DMS53 (cell line): ENCODE measurements at places on chromosomes 6 and 20.

- DNase-seq = no peak
Observed at GRCh38 chr6:133778414-133779130, 110.3 kb upstream of the TCF21 start.

DNA sequence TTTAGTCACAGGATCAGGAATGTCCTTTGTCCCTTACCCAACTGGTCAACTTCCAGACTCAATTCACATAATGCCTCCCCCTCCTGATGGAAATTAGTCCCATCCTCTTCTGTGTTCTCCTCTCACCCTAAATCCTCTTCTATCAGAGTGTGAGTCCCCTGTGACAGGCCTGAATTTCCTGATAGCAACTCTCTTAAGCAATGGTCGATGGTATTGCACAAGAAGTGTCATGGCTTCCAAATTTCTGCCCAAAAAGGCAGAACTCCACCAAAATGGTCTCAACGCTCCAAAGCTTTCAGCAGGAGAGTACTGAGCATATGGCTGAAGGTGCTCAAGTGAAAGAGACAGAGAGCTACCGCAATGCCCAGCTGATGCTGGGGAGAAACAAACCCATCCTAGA lies 2.4 kb downstream of the PREP start:
- DNase-seq = no peak

- peak; percentile 52 for DNase-seq
Observed at GRCh38 chr20:3248993-3249347, 10.0 kb upstream of the SLC4A11 start.

DNA sequence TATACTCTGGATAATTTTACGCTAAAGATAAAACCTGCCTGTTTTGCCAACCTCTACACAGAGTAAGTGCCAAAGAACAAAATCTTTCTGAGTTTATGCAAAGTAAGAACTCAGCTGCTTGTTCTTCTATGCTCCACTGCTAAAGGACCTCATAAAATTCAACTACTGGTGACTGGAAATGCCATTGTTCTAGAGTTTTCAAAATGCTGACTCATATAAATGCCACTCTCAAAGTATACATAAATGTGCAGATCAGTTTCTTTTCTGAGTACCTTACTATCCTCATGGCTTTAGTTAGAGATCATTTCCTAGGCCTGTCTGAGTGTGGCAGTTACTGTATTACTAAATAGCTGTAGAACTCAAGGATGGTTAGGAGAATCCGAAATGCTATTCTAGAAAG lies 45.6 kb downstream of the LYRM4 start:
- no peak for DNase-seq

- no peak for DNase-seq
Observed at GRCh38 chr6:46949632-46950280, 28.0 kb upstream of the ADGRF5 start.

DNA sequence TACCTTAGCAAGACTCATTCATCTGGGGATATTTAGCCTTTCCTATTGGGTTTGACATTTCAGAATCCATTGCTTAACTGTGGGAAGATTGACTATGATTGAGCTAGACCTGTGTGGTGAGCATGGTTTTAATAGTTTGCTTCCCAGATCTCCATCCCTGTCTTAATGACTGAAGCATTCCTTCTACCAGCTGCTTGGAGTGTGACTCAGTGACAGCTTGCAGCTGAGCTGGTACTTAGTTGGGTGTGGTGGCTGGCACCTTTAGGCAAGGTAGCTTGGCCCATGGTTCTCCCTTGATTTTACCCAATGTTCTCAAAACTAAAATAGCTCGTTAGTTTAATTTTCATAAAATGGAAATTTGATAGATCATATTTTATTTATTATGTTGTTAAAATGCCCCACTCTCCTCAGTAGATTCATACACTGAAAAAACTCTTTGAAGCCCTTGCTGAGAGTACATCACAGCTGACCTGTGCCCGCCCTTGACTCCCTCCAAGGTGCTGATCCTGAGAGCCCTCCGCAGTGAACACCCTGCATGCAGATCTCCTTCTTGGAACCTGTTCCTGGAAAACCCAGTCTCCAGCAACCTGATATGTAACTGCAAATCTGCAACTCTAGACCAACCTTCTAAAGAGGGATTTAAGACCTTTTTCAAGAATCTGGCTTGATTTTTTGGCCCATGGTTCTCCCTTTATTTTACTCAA lies 19.1 kb downstream of the DOK5 start:
- DNase-seq = no peak

DNA sequence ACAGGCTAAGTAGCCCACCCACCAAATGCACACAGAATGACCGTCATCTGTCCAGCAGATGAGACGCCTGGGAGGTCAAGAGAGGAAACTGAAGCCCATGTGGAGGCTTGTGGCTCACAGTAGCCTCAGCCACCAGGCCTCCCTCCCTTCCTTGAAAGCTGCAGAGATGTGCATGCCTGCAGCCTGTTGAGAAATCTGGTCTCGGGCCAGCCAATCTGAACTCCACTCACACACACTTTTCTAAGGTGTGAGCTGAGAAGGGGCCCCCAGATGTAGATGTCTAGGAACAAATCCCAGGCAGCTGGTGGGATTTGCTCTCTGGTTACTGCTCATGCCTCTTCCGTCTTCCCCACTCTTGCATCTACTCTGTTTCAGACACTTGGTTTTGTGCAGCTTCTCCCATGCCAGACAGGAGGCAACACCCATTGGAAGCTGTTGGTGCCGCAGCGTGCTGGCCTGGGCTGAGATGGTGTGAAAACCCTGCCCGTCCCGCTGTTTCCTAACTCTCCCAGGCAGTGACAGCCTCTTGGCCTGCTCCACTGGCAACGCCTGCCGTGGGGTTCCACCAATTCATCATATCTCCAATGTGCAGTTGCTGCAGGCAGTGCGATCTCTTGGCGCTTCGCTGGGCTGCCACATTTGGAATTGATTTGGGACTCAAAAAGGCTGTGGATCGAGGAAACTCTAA lies 24.1 kb upstream of the PAX1 start:
- DNase-seq = no peak

DNA sequence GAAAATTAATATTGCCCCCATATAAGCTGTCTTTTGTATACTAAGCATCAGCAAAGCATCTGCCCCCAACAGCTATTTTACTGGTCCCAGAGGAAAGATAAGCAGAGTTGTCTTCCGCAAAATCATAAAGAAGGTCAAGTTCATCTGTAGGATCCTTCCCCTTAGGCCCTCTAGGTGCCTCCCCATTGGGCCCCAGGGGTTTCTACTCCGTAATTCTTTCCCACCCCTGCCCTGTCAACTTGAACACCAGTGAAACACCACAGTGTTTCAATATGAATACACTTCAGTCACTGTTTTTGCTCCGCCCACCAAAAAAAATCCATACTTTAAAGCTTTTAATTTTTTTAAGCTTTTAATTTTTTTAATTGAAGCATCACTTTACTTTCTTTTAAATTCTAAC lies 159.2 kb downstream of the ATXN1 start:
- DNase-seq = no peak

DNA sequence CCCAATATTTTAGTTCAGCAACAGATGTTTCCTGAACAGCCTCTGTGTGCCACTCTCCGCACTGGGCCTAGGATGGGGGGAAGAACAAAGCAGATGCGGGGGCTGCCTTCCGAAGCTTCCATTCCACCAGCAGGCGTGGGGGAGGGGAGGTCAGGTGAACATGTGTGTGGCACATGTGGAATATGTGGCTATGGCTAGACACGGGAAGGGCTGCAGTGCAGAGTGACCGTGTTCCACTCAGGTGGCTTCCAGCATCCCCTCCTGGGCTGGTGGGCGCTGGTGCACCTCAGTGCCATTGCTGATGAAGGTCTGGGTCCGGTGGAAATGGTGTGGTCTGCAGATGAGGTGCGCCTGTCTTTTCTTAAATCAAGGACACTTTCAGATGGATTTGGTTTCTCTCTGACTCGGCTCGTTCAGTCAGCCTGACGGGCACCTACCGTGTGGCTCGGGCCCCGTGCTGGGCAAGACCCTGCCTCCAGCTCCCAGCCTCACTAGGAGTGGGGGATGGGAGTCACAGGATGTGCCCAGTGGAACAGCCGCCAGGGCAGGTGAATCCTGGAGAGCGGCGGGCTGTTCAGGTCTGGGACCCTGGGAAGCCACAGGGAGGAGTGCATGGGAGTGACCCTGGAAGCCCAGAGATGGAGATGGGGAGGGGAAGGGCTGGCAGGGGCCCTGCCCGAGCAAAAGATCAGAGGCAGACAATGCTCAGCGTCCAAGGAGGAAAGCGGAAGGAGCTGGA lies 111.0 kb downstream of the SYCP2 start:
- DNase-seq = peak; percentile 42

DNA sequence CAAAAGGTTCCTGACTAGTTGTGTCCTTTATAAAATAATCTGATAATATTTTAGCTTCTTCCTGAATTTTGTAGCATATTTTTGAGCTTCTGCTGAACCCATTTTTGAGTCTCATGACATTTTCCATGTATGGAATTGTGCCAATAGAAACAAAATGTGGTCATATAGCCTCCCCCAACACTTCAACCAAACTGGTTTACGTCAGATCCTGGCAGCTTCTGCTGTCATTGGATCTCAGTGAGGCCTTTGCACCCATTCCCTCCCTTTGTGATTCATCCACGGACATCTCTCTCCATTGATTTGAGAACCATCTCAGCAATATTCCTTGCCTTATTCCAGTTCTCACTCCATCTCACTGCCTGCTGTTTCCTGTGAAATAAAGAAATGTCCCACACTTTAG lies 166.0 kb upstream of the PROKR2 start:
- DNase-seq = peak; percentile 14

GRCh38 chr20:39421571-39422105 lies 459.5 kb downstream of the DHX35 start:
- no peak for DNase-seq

DNA sequence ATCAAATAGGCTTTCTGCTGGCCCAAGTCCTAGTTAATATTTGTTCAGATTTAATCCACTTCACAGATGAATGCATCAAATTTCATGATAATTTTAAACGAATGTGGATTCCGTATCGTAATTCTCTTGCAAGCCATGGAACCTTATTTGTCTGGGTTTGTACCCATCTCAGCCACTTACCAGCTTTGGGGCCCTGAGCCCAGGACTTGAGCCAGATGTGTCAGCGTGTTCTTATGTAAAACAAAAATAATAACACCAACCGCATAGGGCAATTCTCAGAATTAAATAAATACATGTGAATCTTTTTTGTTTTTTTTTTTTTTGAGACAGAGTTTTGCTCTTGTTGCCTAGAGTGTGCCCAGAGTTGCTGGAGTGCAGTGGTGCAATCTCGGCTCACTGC lies 282.5 kb upstream of the PLCB4 start:
- DNase-seq = no peak

DNA sequence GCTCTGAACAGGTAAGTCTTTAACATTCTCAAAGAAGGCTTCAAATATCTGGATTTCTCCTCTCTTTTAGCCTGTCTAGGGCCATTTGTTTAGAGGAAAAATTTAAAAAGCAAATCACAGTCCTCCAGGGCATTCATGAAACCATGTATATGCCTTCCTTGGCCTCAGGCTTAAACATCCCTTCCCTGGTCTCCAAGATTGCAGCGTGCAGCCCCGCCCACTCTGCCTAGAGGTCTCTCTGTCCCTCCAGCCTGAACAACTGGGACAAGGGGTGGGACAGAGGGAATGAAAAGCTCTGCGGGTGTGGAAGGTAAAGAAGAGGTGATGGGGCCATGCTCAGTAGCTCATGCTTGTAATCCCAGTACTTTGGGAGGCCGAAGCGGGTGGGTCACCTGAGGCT lies 9.8 kb upstream of the CBFA2T2 start:
- DNase-seq = no peak

- no peak for DNase-seq
Observed at GRCh38 chr6:31559606-31559957, 12.2 kb downstream of the NFKBIL1 start.

- no peak for DNase-seq
Observed at GRCh38 chr6:98583506-98583905, 250.9 kb upstream of the POU3F2 start.

DNA sequence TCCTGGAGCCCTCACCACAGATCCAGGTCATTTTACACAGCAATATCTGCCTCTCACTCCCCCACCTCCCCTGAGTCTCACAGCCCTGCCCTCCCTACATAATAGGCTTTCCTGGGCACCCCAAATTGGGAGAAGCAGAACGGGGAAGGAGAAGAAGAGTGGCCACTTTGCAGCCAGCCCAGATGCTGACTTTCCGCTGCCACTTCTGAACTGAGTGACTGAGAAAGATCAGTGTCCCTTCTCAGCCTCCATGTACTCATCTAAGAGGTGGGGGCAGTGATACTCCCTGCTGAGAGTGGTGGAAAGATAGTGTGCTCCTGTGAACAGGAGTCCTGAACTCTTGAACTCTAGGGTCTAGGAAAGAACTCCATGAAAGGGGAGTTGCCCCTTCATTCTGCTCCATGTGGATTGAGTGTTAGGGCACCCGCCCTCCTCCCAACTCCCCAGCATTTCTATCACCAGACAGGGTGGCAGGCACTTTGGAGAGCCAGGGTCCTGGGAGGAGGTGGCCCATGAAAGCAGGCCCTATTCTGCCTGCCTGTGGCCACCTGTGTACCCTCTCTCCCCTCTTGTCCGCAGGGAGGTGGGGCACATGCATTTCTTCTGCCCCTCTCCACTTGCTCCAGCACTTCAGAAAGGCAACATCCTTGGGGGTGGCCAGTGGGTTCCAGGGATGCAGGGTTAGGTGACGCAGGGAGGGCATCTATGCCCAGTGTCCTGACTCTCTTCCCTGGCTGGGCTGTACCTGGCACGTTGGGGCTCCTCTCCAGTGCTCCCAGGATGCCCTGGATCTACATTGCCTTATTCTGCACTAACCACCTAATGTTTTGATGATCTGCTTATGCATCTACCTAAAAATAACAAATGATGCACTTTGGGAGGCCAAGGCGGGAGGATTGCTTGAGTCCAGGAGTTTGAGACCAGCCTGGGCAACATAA lies 38.3 kb upstream of the MRPS18A start:
- no peak for DNase-seq

GRCh38 chr20:58880441-58880840 lies 27.9 kb downstream of the GNAS start:
- no peak for DNase-seq

DNA sequence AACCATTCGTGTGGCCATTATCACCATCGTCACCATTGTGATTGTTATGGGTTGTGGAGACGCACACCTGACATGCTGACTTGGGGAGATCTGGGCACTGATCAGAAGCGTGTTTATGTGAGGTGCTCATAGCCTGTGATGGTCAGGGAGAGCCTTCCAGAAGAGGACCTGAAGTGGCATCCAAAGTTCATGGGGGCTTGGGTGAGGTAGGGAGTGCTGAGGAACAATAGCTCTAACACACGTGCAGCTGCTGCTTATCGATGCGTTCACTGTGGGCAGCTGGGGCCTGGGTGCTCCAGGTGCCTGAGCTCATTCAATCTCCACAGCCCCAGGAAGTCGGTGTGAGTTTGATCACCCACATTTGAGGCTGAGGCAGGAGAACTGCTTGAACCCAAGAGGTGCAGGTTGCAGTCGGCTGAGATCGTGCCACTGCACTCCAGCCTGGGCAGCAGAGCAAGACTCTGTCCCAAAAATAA lies 227.3 kb downstream of the PREX1 start:
- DNase-seq = no peak

GRCh38 chr6:165968408-165968807 lies 199.2 kb downstream of the TBXT start:
- DNase-seq = no peak

- no peak for DNase-seq
Observed at GRCh38 chr20:58498470-58499068, 16.6 kb downstream of the APCDD1L start.

- no peak for DNase-seq
Observed at GRCh38 chr20:37331060-37331857, 14.7 kb upstream of the SRC start.

GRCh38 chr6:35080016-35080680 lies 61.0 kb downstream of the TCP11 start:
- no peak for DNase-seq
